MG63 (cell line): ENCODE measurements at places on chromosomes 5 and 9. TPM values are rescaled to one million over a fixed set of nuclear protein-coding genes. Genes with fewer than 3 reads are reported as not detected.

GRCh38 chr9:88388886-88389605, 802 bp downstream of the SPIN1 start:
- DNase-seq, result peak; percentile 75

- no peak for DNase-seq
Observed at GRCh38 chr9:34994900-34995669, 5.5 kb downstream of the DNAJB5 start.

DNA sequence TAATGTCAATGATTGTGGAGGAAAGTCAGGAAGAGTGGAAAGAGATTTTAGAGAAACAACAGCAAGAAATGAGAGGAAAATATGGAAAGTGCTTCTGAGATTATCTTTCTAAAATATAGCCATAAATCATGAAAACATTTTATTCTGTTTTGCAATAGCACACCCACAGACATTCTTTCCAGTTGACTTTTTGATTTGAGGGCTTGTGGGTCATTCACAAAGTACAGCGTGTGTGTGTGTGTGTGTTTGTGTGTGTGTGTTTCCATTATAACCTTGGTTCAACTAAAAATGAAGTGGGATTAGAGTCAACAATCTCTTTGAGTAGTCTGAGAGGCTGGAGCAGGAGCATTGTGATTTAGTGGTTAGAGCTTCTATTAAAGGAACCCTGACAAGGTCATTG, 116.6 kb upstream of the GAS1 start:
- DNase-seq, result no peak

GRCh38 chr9:97237311-97237786, 70.1 kb upstream of the CCDC180 start:
- no peak for DNase-seq

MGAT1 gene
- 186 and 189 TPM in 2 replicates for total RNA-seq

FYB1 gene
- not detected in 2 replicates for total RNA-seq

FAM174A gene
- 14.6 and 32.5 TPM in 2 replicates for total RNA-seq

CCDC112 gene
- 13.9 and 20.8 TPM in 2 replicates for total RNA-seq
